ENCODE measurements at places on chromosomes 16 and 17.

- DNase-seq = no peak
Measured at GRCh38 chr16:56675685-56676210, 6.1 kb downstream of the MT1H start.

DNA sequence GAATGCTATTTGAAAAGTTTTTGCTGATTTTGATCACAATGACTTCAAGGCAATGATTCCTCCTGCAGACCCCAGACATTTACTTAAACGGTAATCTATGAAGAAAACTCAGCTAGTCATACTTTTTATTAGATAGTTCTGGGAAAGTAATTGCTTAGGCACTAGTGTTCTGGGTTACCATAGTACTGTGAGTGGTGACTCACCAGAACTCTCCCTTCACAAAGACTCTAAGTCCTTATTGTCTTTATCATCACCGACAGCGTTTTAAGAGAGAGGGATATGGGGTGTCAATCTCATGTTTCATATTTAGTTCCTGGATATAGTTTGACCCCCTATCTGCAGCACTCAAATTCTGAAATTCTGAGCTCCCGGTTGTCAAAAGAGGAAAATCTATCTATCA, 43.0 kb upstream of the CDH8 start:
- DNase-seq = no peak

DNA sequence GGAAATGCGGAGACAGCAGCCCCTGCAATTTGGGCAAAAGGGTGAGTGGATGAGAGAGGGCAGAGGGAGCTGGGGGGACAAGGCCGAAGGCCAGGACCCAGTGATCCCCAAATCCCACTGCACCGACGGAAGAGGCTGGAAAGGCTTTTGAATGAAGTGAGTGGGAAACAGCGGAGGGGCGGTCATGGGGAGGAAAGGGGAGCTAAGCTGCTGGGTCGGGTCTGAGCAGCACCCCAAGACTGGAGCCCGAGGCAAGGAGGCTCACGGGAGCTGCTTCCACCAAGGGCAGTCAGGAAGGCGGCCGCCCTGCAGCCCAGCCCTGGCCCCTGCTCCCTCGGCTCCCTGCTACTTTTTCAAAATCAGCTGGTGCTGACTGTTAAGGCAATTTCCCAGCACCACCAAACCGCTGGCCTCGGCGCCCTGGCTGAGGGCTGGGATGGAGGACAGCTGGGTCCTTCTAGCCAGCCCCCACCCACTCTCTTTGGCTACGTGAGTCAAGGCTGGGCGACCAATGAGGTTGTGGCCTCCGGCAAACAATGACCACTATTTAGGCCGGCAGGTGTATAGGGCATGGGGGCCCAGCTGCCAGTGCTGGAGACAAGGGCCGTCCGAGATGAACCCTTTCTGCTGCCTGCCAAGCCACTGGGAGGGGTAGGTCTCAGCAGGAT, 507 bp downstream of the SERPINF1 start:
- DNase-seq = peak; percentile 65

DNA sequence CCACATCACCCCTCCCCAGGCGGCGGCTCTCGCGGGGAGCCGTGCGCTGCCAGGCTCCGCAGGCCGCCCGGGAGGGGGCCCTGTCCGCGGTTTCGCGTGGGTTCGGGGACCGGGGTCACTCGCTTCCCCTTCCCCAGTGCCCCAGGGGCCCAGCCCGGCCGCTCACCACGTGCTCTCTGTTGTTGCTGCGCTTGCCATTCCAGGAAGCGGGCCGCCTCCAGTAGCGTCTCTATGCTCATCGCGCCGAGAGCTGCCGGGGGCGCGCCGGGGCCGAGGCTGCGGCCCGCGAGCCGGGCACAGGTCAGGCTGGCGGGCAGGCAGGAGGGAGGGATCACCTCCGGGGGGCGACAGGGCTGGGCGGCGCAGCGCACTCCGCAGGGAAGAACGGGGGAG, 390 bp downstream of the MNT start:
- DNase-seq = no peak

DNA sequence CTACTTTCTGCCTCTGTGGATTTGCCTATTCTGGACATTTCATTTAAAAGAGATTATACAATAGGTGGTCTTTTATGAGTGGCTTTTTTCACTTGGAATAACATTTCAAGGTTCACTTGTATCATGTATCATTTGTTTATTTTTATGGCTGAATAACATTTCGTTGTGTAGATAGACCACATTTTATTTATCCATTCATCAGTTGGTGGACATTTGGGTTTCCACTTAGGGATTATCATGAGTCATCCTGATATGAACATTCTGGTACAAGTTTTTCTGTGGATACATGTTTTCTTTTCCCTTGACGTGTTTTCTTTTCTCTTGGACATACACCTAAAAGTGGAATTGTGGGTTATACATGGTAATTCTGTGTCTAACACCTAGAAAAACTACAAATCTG, 25.3 kb downstream of the PRSS54 start:
- DNase-seq = no peak

DNA sequence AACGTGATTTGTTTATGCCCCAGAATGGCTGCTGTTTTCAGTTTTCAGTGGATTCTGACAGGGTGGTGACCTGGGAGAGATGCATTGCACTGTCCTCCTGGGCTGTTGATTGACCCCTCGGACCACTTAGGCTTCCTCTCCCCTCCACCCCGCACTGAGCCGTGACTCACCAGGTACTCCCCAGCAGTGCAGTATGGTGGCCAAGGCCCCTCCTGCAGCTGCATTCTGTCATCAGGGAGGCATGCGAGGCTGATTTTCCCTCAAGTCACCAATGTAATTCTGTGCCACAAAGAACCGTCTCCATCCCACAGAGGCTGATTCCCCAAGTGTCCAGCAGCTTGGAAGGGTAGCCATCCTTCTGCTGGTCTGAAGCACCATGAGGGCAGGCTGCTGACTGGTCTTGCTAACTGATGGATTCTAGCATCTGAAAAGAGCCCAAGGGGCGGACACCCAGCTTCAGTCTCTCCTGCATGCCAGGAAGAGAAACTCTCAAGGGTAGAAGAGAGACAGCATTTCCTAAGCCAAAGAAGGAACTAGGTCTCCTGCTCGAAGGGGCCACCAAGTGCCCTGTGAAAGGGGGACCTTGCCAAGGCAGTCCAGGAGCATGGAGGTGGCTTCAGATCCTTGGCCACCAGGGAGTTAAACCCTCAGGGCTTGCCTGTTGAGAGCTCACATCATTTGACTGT, 148.1 kb downstream of the SOCS1 start:
- no peak for DNase-seq

DNA sequence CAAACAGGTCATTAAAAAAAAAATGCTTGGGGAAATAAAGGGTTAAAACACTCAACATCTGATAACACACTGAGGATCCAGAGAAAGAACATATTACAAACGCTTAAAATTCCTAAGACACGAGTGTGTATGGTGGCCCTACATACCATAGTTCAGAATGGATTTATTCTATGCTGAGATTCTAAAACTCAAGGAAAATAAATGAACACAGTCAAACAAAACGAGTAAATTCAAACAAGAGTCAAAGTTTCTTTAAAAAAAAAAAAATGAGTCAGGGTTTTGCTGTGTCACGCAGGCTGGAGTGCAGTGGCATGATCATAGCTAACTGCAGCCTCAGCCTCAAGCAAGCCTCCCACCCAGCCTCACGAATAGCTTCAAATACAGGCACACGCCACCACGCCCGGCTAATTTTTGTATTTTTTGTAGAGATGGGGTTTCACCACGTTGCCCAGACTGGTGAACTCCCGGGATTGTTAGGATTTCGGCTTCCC, 17.4 kb downstream of the CRK start:
- DNase-seq = no peak

DNA sequence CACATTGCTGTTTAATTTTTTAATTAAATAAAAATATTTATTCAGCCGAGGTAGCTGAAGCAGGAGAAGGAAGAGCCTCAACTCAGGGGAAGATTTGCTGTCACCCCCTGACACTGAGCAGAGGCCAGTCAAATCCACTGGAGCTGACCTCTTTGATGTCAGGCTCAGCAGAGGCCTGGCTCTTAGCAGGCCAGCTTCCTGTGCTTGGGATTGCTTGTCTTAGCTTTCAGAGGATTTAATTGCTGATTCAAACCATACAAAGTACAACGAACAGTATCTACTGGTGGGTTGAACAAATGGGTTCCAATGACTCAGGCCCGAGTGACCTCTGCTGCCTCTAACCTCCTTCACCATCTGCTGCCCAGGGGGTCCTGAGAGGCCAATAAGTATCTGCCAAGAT, 417.0 kb upstream of the HSBP1 start:
- peak; percentile 23 for DNase-seq

GRCh38 chr17:19357351-19357750, 5.2 kb downstream of the B9D1 start:
- no peak for DNase-seq

DNA sequence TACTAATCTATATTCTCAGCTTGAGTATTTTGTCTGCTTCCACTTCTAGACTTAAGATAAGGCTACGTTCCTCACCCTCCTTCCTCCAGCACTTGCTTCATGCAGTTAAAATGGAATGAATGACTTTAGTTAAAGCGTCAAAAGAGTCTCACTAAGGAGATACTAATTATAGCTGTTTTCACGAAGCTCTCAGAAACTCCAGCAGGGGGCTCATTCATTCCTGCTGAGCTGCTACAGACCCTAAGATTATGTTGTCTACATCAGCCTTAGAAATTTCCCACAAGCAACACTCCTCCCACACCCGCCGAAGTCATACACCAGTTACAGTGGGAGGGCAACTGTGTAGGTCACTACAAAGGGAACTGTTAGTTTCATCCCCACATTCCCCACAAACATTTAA, 57.0 kb upstream of the KIFC3 start:
- DNase-seq = peak; percentile 31

GRCh38 chr17:43411749-43412148, 13.0 kb downstream of the ARL4D start:
- no peak for DNase-seq

- no peak for DNase-seq
Measured at GRCh38 chr16:4373356-4373908, 1.8 kb downstream of the VASN start.

GRCh38 chr16:53043428-53043831, 9.3 kb downstream of the CHD9NB start:
- DNase-seq = no peak

GRCh38 chr17:42010898-42011516, 6.2 kb downstream of the DNAJC7 start:
- no peak for DNase-seq

DNA sequence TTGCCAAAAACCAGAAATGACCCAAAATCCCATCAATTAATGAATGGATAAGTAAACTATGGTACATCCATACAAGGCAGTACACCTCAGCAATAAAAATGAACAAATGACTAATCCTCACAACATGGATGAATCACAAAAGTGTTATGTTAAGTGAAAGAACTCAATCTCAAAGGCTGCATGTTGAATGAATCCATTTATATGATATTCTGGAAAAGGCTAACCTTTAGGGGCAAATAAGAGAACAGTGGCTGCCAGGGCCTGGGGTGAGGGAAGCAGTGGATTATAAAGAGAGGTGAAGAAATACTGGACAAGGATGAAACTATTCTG, 46.1 kb upstream of the MSI2 start:
- no peak for DNase-seq

DNA sequence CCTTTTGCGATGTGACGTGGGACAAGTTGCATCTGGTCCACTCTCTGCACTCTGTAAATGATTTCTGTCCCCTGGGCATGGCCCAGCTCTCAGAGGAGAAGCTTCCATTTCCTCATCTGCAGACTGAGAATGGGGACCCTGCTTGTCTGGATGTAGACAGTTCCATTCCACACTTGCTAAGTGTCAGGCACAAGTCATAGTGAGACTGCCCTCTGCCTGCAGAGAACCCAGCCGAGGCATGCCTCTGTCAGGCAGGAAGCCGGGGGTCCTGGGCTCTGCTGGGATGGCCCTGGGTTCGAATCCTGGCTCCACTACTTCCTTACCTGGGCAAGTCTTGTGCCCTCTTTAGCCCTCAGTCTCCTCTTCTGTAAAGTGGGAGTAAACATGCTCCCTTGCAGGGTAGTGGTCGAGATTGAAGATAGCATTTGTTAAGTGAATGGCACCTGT, 4.1 kb downstream of the MAP2K3 start:
- no peak for DNase-seq

DNA sequence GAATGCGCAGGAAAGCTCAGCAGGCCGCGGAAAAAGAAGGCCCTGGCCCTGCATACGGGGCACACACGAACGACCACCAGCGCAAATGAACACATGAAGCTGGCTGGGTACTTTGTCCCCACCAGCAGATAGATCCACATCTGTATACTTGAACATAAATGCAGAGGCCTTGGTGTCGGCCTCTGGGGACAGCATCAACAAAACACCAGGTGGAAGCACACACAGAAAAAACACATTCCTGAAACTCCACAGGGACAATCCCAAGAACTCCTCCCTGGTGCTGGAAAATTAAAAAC, 606 bp upstream of the ZBTB4 start:
- no peak for DNase-seq

DNA sequence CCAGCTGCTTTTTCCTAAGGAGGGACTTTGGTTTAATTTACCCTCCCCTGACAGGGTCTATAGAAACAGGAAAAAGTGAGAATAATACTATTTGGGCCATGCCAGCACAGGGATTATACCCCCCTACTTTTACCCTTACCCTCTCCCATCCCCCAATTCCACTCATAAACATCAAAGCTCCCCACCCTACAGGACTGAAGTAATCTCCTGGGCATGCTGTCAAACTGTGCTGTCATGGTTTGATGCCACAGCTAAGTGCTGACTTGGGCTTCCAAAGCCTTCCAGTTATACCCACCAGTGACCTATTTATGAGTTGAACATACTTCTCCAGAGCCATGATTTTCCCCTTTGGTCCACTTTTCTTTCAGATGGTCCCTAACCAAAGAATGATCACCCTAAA, 12.8 kb downstream of the PHF12 start:
- DNase-seq = no peak

DNA sequence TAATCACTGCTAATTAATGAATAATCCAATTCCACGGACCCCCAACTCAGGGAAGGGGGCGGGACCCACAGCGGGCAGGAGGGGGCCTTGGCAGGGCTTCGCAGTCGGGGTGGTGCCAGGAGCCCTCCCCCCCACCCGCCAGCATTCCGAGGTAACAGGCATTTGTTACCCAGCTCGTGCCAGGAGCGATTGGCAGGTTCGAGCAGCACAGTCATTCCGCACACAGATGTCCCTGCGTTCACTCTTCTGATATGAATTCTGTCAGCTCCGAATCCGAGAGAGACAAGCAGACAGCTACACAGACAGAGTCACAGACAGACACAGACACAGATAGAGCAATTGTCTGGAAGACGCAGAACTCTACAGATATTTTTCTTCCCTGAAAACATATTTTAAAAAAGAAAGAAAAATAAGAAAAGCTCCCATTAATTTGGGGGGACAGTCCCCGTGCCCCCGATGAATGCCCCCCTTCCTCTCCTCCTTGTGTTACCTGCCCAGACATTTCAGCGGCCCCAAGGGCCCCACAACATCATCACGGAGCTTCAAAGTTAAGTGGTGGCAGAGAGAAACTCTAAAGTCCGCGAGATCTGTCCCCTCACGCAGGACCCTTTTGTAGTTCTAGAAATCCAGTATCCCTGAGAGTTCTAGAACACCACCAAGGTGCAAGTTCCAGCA, 10.2 kb downstream of the NEUROD2 start:
- DNase-seq = no peak

DNA sequence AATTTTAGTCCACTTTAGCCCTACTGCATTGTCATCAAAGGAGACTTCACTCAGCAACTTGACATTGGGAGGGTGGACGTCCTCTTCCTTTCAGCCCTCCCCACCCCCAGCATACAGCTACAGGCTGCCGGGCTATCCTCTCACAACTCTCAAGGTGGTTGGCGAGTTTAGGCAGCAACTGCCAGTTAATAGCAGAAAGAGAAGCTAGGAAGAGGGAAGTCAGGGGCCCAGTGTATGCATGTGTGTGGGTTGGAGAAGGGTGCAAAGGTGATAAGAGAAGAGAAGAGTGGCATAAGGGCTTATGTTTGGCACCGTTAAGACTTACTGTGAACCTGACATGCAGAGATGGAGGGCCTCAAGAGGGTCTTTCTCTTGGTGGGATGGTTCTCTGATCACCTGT, 31.8 kb downstream of the CCL4 start:
- no peak for DNase-seq

Measured in SK-N-DZ (cell line).